T-cell (primary cell): ENCODE measurements at places on chromosomes 11 and 22.

DNA sequence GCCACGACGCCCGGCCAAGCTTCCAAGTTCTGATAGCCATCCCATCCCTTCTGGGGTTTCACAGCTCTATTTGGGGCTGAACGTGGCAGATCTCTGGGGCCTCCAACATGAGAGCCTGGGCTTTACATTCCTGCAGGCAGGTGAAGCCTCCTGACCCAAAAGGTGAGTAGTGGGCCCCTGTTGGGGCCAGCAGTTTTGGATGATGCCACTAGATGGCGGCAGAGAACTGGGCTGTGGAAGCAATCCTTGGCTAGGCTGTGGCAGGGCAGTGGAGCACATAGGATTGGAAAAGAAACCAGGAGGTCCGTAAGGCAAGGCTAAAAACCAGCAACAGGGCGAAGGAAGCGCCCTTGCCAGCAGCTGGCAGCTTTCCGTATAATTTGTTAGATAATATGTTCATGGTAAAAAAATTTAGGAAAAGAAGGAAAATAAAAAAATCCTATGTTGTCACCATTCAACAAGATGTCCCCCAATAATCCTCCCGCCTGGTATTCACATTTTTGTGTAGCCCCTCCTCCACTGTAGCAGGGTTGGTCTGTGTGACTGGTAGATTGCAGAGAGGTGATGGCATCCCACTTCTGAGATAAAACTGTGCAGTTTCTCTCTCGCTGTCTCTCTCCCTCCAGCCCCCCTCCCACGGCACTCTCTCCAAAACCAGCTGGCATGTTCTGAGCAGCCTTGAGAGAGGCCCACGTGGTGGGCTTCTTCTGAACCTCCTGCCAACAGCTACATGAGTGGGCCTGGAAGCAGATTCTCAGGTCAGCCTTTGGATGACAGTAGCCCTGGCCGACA is 43.6 kb upstream of the OR4B1 start:
- no peaks in the 10 kb centered on the region for H3K27me3 ChIP-seq
- H3K36me3 ChIP-seq: peaks cover 7% of the 10 kb centered on the region
- no peak overlapping the region for H3K4me3 ChIP-seq
- DNase-seq: peak; percentile 54
- H3K27ac ChIP-seq: no peak overlapping the region
- H3K4me1 ChIP-seq: no peaks in the 10 kb centered on the region

DNA sequence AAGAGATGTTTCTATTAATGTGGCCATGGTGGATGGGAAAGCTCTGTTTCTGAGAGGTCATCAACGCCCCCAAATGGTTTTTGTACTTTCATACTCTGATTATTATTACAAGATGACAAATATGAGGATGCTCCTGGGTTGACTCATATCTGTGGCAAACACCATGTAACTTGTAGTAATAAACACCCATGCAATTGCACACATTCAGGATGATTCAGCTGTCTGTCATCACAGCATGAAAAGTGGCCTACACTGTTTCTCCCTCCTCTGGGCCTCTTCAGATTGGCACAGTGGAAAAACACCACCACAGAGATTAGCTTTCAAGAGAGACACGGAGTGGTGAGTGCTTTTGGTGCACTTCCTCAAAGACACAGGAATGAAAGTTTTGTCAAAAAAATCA is 85.4 kb downstream of the MTNR1B start:
- DNase-seq: no peak
- no peaks in the 10 kb centered on the region for H3K4me1 ChIP-seq
- H3K36me3 ChIP-seq: no peaks in the 10 kb centered on the region
- H3K27ac ChIP-seq: no peak overlapping the region
- no peak overlapping the region for H3K4me3 ChIP-seq

DNA sequence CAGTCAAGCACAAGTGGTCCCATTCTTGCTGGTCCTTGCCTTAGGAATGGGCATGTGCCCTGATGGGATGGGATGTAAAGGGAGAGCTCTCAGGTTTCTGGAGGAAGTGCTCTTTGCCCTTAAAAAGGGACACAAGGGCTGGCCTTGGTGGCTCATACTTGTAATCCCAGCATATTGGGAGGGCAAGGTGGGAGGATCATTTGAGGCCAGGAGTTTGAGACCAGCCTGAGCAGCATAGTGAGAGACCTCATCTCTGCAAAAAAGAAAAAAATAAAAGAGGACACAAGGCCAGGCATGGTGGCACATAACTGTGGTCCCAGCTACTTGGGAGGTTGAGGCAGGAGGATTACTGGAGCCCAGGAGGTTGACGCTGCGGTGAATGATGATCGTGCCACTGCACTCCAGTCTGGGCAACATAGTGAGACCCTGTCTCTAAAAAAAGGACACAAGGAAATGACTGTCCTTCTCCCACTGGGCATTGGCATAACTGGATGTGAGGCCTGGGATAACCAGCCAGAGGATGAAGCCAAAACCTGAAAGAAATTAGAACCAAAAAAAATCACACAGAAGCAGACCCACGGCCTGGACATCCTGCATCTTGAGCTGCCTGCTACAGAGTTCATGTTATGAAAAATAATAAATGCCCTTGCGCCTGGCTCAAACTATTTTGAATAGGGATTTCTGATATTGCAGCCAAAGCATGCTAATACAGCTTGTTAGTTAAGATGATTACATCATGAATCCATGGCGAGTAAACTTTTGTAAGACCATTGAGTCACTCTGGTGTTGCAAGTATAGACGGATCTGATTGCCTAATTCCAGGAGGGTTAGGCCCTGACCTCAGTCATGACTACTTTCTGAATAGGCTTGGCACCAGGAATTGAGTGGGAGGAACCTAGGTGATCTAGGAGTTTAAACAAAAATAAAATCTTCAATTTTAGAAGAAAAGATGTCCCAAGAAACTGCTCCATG is 12.9 kb upstream of the CRKL start:
- H3K4me3 ChIP-seq: no peak overlapping the region
- no peak for DNase-seq
- no peak overlapping the region for H3K27ac ChIP-seq
- H3K36me3 ChIP-seq: no peaks in the 10 kb centered on the region
- H3K27me3 ChIP-seq: peaks cover 3% of the 10 kb centered on the region
- no peaks in the 10 kb centered on the region for H3K4me1 ChIP-seq

DNA sequence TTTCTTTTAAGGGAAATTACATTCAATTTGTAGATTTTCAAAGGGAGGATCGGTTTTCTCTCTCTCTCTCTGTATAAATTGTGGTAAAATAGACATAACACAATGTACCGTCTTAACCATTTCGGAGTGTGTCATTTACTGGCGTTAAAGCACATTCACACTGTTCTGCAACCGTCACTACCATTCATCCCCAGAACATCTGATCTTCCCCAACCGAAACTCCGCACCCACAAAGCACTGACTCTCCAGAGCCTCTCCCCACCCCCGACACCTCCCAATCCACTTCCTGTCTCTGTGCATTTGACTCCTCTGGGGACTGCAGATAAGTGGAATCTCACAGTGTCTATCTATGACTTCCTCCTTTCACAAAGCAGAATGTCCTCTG is 15.9 kb upstream of the GRAMD4 start:
- H3K4me1 ChIP-seq: peaks cover 6% of the 10 kb centered on the region
- H3K36me3 ChIP-seq: peaks cover 6% of the 10 kb centered on the region
- H3K4me3 ChIP-seq: peak overlapping the region; percentile 56
- H3K27ac ChIP-seq: no peak overlapping the region

GRCh38 chr11:76974179-76974891 is 59.9 kb upstream of the B3GNT6 start:
- no peak for DNase-seq
- no peaks in the 10 kb centered on the region for H3K27me3 ChIP-seq
- H3K4me3 ChIP-seq: no peak overlapping the region
- no peaks in the 10 kb centered on the region for H3K36me3 ChIP-seq

GRCh38 chr11:35727140-35727539 is 64.6 kb downstream of the TRIM44 start:
- DNase-seq: no peak
- no peaks in the 10 kb centered on the region for H3K4me1 ChIP-seq
- no peak overlapping the region for H3K27ac ChIP-seq
- H3K36me3 ChIP-seq: peaks cover 38% of the 10 kb centered on the region
- no peak overlapping the region for H3K4me3 ChIP-seq
- no peaks in the 10 kb centered on the region for H3K27me3 ChIP-seq

DNA sequence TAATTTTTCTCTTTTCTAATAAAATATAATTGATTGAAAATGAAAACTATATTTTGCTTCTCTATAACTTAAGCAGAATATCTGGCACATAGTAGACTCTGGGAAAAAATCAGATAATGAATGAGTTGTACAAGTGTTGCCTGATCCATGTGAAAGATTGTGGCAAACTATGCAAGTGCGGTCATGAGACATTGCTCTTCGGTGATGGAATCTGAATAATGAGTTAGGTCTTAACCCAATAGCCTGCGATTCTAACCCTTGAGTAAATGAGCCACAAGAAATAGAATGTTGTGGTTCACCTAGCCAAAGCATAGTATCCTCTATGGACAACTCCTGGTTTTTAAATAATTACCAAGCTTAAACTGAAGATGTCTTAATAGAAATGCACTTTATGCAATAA is 333.7 kb upstream of the LUZP2 start:
- no peak overlapping the region for H3K27ac ChIP-seq
- H3K4me3 ChIP-seq: no peak overlapping the region
- H3K36me3 ChIP-seq: no peaks in the 10 kb centered on the region
- H3K4me1 ChIP-seq: no peaks in the 10 kb centered on the region
- H3K27me3 ChIP-seq: no peaks in the 10 kb centered on the region

DNA sequence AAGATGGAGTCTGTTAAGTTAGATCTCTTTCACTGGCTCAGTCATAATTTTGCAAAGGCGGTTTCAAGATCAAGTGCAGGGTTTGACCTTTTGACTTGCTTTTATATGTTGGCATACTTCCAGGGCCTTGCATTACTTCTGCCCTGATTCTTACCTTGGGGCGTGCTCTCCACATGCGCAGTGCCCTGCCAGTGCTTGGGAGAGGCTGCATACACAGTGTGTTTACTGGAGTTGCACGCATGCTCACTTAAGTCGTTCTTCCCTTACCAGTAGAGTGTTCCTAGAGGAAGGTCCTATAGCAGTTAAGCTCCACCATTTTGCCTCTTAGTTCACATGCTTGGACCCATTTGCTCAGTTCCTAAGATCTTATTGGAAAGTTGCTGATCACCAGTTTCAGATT is 21.0 kb upstream of the TMEM123 start:
- H3K27ac ChIP-seq: no peak overlapping the region
- no peak overlapping the region for H3K4me3 ChIP-seq
- H3K36me3 ChIP-seq: no peaks in the 10 kb centered on the region
- DNase-seq: no peak

DNA sequence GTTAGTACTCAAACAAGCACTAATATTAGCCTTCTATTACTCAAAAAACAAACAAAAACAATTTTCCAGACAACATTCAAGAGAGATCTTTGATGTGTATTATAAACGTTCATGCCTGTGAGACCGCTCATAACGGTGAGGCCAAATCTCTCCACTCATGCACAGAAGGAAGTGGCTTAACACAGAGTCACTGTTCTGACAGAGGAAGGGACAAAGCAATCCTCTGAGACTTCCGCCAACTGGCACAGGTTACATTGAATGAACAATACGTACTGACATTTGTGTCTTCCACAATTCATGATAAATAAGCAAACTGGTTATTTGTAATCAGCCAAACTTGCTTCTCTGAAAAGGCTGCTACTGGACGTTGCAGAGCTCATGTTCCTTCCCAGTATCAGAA is 30.5 kb downstream of the CHKA start:
- H3K4me3 ChIP-seq: no peak overlapping the region
- H3K36me3 ChIP-seq: no peaks in the 10 kb centered on the region
- DNase-seq: no peak
- peaks cover 2% of the 10 kb centered on the region for H3K4me1 ChIP-seq
- H3K27me3 ChIP-seq: no peaks in the 10 kb centered on the region
